ENCODE measurements at places on chromosomes 7 and 10.

GRCh38 chr7:90320801-90321494 is at the start of gene FAM237B:
Gene FAM237B (minus strand): TSS chr7:90321304. CDS start chr7:90319748, 1,556 bp downstream.
- no peak for DNase-seq

- DNase-seq: no peak
Observed at GRCh38 chr10:8921568-8921967, 867.1 kb downstream of the GATA3 start.

- no peak for DNase-seq
Observed at GRCh38 chr7:101108330-101108857, 18.5 kb upstream of the SERPINE1 start.

GRCh38 chr7:138873220-138873892 is 75.4 kb upstream of the ATP6V0A4 start:
- DNase-seq: no peak

DNA sequence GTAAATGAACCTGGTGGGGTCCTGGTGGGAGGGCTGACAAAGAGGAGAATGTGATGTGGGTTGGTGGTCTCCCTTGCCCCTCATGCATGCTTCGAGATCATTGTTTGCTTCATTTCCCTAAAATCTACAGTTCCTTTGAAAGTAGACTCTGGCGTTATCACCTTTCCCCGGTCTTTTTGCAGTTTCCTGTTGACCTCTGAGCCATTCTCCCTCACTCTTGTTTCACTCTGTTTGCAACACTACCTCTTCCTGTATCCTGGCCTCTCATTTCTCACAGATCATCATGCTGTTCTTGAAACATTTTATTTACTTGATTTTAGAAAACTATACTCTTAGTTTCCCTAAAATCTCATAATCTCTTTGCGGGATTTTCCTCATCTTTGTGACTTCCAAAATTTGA is 179.8 kb downstream of the WNT2 start:
- DNase-seq: no peak

- no peak for DNase-seq
Observed at GRCh38 chr7:6238309-6238925, 34.0 kb downstream of the CYTH3 start.

- no peak for DNase-seq
Observed at GRCh38 chr10:111440501-111440900, 363.7 kb downstream of the ADRA2A start.

GRCh38 chr10:124996127-124996853 is 54.4 kb downstream of the ZRANB1 start:
- DNase-seq: no peak
